ENCODE measurements at places on chromosomes 1 and 21.

DNA sequence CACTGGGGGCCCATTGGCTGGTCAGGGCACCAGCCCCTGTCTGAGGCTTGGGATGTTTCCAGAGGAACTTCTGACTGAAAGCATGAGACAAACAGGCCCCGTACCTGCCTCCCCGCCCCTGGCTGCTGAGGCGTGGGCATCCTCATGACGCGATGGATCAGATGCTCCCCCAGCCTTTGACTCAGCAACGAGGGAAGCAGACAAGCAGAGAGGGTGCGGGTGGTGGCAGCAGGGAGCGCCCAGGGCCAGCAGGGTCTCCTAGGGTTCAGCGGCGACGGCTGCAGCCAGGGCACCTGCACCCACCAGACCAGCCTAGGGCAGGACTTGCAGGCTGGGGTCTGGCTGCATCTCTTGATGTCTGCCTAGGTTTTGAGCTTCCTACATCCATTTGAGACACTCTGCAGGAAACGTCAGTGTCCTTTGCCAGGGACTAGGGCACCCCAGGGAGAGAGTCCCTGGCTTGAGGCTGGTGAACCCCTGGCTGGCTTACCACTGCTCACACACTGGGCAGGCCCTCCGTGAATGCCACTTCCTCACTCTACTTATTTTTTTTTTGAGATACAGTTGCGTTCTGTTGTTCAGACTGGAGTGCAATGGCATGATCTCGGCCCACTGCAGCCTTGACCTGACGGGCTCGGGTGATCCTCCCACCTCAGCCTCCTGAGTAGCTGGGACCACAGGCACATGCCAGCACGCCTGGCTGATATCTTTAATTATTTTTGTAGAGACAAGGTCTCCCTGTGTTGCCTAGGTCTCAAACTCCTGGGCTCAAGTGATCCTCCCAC lies 63.3 kb downstream of the DHRS3 start:
- DNase-seq: no peak

DNA sequence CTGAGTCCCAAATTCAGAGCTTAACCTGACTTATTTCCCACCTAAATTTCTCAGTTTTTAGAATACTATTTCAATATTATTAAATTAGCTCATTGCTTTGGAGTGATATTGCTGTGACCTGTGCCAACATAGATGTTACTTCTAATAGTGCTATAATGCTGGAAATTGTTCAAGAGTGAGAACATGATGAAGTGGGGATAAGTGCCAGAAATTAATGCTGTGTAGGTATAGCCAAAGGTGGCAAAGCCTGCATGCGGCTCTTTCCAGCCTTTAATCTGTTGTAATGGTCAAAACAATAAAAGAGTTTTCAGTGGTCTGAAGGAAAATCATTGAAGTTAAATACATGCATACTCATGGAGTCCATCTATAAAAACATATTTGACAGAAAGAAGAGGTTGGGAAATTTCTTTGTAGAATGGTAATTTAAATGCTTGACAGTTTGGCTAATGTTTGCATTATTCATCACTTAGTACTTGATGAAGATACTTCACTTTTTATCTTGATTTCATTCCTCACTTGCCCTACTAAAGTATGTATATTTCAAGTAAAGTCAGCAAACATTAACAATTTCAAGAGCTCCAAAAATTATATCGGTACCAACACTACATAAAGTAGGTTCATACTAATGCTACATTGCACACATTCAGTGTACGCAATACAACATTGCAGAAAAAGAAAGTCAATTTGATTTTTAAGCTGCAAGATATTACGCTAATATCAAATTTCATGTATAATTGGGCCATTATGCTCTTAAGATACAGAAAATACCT lies 82.1 kb downstream of the OLFM3 start:
- no peak for DNase-seq

DNA sequence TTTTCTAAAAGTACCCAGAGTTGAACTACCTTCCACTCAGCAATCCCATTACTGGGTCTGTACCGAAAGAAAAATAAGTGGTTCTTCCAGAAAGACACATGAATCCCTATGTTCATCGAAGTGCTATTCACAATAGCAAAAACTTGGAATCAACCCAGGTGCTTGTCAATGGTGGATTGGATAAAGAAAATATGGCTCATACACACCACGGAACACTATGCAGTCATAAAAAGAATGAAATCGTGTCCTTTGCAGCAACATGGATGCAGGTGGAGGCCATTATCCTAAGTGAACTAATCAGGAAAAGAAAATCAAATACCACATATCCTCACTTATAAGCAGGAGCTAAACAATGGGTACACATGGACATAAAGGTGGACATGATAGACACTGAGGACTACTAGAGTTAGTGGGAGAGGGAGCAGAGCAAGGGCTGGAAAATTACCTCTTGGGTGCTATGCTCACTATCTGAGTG lies 32.9 kb upstream of the JUN start:
- no peak for DNase-seq

GRCh38 chr21:36535618-36536241 lies 55.8 kb upstream of the CLDN14 start:
- no peak for DNase-seq

DNA sequence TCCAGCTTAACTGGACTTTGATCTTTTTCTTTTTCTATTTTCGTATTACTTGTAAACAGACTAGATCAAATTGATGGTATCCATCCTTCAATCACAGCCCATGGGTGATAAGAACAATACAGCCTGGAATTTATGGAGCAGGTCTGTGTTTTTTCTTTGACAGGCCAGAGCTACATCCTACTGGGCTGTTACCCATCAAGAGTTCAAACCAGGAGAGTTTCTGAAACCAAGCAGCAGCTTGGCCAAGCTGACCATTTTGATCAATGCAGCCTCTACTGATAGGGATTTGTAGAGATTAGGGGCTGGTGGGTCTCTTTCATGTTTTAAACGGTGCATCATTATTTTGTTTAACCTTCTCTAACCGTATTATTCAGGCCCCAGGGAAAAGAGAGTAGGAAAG lies 24.3 kb upstream of the CCDC190 start:
- no peak for DNase-seq

DNA sequence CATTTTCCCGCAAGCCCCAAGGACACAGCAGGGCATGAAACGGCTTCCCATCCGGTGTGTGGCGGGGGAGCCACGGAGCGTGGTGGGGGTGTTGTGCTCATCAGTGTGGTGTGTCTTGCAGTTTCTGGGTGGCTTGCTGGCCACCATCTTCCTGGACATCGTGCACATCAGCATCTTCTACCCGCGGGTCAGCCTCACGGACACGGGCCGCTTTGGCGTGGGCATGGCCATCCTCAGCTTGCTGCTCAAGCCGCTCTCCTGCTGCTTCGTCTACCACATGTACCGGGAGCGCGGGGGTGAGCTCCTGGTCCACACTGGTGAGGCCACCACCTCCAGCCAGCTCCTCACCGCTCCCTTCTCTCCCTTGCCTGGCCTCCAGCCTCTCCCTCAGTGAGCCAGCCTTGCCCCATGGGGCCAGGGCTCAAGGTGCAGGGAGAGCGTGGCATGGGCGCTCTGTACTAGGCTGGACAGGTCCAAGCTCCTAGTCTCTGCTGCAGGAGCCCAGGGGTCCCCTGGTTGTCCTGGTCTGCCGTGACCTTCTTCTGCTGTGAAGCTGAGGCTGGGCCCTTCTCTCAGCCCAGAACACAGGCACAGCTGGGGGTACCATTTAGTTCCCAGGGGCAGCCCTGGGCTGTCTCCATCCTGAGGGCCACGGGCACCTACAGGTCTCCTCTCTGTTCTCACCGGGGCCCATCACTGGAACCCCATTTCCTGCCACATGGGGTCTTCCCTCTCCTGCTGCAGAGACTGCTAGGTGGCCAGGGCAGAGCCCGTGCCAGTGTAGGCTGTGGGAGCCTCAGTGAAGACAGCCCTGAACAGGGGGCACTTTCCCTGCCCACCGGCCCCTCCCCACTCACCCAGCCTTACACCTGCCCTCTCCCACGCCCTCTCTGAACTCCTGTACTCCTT lies 12.6 kb downstream of the AGTRAP start:
- no peak for DNase-seq

DNA sequence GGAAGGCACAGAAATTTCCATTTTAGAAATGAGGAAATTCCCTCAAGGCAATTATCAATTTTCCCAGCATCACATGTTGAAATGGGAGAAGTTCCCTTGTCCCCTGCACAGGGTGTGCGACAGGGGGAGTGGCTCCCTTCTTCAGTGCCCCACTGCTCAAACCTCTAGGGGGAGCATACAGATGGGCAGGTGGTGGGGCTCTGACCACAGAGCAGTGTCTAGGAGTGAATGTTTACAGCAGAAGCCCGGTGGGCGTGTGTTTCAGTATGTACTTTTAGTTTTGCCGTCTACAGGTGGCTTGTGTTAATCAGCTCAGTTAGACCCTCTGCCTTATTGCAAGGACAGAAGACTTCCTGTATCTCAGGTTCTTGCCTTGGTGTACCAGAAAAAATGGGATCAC lies 493.7 kb upstream of the PLXNA2 start:
- no peak for DNase-seq

DNA sequence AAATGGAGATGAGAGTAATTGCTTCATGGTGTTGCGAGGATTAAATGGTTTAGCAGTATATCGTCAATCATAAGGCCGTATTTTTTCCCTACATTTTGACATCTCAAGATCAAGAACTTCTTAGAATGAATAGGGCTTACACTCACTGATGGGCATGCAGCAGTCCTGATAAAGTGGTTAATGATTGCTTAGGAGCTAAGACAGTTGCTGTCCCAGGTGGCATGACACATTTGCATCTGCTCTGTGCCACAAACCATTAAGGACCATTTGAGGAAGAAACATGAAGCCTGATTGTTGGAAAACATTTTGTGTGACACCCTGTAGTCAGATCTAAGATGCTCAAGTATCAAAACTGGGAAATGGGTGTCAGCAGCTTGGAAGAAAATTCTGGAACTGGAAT lies 81.0 kb upstream of the SGIP1 start:
- no peak for DNase-seq
